ENCODE measurements at places on chromosomes 12 and 14.

GRCh38 chr14:61003571-61003970 lies 22.5 kb downstream of the SLC38A6 start:
- DNase-seq, result no peak

DNA sequence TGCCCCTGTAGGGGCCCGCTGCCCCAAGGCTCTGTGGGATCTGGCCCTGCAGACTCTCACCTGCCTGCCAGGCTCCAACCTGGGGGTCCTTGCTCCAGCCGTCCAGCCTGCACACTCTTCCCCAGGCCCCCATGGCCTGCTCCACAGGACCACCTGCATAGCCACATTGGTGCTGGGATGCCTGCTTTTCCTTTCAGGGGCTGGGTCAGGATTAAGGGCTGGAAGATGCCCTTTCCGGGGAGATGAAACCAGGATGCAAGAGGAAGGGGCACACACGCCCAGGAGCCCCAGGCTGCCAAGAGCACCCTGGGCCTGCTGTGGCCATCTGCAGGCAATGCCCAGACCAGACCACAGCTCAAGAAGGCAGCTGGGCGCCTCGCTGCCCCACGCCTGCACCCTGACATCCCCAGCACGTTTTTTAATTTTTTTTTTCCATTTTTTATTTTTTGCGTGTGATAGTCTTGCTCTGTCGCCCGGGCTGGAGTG lies 15.0 kb downstream of the BAG5 start:
- DNase-seq, result no peak

DNA sequence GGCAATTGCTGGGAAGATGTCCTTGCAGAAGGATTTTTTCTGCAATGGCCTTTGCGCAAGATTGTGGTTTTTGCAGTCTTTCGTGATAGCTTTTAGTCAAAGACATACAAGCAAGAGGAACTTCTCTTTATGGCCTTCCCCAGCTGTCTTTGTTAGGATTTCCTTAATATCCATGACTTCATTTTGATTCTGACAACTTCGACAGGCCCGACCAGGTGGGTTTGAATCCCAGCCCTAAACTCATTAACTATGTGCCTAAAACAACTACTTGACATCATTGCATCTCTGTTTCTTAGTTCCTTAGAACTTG lies 13.3 kb upstream of the VRK1 start:
- DNase-seq, result no peak

GRCh38 chr14:77580477-77580876 lies 36.0 kb downstream of the SPTLC2 start:
- no peak for DNase-seq

- no peak for DNase-seq
Observed at GRCh38 chr14:91980157-91980556, 32.7 kb upstream of the FBLN5 start.

DNA sequence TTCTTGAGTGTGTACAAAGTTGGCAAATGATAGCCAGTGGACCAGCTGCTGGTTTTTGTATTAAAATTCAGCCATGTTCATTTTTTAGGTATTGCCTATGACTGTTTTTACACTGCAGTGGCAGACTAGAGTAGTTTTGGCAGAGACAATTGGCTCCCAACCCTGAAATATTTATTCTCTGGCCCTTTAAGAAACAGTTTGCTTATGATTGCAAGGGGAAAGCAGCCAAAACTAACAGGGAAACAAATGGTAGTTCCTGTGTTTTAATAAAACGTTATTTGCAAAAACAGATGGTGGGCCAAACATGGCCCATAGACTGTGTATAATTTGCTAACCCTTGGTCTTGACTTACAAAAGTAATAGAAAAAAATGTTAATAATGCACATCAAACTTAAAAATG lies 110.2 kb downstream of the ALX1 start:
- no peak for DNase-seq

DNA sequence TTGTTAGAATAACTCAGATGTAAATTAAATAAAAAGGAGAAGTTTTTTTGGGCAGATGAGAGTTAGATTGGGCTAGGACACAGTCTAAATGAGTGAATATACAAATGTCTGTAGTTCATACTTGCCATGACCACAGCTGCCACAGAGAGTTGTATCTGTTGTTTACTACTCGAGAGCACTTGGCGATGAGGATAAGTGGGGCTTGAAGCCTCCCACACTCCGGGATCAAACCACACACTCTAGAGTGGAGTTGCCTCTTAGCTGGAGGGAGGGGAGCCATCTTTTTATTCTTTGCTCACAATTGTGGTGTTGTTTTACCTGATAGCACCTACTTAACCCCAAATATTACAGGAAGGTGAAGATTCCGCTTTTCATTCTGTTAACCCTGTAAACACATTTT lies 27.5 kb downstream of the BEST3 start:
- DNase-seq, result no peak

- no peak for DNase-seq
Observed at GRCh38 chr12:107536613-107537012, 149.0 kb upstream of the PWP1 start.

- no peak for DNase-seq
Observed at GRCh38 chr12:113278633-113279032, 56.3 kb downstream of the SLC8B1 start.

DNA sequence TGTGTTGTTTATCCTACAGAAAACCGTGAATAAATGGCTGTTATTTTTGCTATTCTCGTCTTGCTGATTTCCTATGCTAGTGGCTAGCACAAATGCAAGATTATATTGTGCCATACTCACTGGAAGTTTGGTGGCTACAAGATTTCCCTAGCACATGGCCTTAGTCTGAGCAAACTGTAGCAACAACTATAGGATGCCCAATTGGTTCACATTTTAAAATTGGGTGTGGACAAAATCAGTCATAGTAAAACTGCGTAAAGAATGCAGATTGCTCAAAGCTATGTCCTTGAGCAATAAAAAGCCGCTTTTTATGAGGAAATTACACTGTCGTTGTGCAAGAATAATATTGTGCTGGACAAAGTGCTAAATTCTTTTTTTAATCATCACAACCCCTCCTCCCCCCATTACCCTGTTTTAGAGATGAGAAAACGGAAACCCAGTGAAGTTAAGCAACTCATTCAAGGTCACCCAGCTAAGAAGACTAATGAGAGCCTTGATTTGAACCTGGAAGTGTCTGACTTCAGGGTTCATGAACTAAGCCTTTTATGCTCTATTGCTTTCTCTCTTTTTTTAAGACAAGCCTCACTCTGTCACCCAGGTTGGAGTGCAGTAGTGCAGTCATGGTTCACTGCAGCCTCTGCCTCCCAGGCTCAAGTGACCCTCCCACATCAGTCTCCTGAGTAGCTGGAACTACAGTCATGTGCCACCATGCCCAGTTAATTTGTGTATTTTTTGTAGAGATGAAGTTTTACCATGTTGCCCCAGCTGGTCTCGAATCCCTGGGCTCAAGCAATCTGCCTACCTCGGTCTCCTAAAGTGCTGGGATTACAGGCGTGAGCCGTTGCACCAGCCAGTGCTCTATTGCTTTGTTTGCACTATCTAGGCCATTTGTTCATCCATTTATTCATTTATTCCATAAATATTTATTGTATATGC lies 73.6 kb downstream of the SRGAP1 start:
- peak; percentile 77 for DNase-seq

- no peak for DNase-seq
Observed at GRCh38 chr12:20567413-20567812, 127.7 kb upstream of the SLCO1C1 start.

DNA sequence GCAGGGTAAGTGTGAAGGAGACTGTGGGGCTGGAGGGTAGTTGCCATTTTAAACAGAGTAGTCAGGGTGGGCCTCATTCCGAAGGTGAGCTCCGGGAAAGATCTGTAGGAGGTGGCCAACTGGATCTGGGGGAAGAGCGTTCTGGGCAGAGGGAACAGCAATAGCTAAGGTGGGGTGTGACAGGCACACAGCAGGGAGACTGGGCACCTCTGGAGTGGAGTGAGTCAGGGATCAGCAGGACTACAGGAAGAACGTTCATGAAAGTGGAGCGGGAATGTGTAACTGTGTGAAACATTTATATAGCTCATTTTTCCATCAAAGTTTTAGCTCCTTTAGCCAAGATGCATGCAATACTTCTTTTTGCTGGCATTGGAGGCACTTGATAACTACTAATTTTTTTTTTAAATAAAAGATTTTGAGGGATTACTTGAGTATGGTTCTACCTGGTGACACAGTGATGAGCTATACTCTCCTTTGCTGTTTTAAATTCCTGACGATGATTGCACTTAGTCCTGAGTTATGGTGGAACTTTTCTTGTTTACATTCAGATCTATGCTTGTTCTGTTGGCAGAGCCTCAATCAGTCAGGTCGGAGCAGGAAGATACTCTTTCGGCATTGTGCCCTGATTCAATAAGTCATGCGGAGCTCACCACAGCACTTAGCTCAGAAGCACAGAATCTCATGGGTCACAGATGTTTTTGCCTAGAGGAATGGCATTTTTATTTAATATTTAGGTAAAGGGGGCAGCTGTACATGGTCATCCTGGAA lies 106.4 kb downstream of the WIF1 start:
- no peak for DNase-seq

- DNase-seq, result no peak
Observed at GRCh38 chr12:85448548-85449139, 168.6 kb downstream of the ALX1 start.

DNA sequence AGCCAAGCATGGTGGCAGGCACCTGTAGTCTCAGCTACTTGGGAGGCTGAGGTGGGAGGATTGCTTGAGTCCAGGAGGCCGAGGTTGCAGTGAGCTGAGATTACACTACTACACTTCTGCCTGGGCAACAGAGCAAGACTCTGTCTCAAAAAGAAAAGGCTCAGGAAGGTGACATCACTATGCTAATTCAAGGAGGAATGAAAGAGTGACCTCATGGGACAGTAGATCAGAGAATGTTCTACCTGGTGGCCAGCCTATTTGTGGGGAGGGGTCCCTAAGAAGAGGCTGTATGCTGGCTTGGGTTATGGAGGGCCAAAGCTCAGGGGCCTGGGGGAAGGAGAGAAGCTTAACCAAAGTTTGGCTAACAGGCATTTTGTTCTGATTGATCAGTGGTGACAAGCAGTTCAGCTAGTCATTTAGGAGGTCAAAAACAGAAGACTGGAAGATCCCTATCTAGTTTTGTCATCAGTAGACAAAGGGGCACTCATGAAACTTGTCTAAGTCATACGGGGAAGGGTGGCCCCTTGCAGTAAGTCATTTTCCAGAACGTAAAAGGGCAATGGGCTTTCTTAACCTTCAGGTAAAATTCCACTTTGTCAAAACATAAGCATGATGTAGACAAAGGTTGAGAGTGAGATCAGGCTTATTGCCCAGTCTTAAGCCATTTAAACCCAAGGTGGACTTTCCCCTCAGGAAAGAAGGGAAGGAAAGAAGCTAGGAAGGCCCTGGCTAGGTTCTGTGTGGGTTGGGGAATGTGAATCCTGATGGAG lies 60.8 kb upstream of the EEA1 start:
- no peak for DNase-seq

- no peak for DNase-seq
Observed at GRCh38 chr14:46940611-46941010, 289.0 kb upstream of the RPL10L start.

DNA sequence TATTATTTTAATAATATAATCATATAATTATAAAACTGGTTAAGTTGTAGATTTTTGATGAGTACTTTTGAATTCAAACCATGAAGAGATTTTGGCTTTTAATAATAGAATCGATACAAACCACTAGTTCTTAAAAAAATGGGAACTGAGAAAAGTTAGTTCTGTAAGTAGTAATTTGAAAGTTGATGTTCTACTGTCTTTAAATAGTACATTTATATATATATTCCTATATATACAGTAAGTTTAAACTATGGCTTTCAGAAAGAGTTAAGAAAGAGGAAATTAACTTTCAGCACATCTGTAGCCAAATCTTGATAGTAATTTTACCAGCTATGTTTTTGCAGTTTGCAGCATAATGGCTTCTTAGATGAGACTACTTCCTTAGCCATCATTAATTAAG lies 7.8 kb downstream of the LRRK2 start:
- DNase-seq, result no peak

DNA sequence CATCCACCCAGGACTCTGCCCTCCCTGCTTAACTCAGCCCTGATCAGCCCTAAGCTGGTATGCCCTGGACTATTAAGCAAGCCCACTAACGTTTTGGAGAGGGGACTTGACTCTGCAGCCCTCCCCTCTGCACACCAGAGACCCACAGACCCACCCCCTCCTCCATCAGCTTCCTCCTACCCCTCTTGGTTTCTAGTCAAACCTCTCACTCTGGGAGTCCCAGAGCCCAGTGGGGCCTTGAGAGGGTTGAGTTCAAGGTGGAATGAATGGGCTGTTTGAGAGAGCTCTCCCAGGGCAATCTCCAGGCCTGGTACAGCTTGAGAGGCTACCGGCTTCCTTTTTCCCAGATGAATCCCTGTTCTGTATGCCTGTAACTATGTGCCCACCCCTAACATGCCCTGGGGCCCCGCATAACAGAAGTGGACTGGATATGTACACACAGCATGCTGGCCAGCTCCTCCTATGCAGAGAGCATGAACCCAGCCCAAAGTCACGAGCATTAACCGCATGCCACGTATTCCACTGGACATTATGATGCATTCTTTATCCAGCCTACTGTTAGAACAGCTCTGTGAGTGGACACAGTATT lies 43.6 kb downstream of the IRF2BPL start:
- DNase-seq, result no peak

- no peak for DNase-seq
Observed at GRCh38 chr14:74402401-74403251, 23.4 kb downstream of the SYNDIG1L start.

GRCh38 chr12:60210756-60211155 lies 614.9 kb downstream of the SLC16A7 start:
- no peak for DNase-seq

- DNase-seq, result no peak
Observed at GRCh38 chr14:50928002-50928635, 16.2 kb downstream of the PYGL start.

- DNase-seq, result no peak
Observed at GRCh38 chr14:105201925-105202513, 20.9 kb upstream of the NUDT14 start.

DNA sequence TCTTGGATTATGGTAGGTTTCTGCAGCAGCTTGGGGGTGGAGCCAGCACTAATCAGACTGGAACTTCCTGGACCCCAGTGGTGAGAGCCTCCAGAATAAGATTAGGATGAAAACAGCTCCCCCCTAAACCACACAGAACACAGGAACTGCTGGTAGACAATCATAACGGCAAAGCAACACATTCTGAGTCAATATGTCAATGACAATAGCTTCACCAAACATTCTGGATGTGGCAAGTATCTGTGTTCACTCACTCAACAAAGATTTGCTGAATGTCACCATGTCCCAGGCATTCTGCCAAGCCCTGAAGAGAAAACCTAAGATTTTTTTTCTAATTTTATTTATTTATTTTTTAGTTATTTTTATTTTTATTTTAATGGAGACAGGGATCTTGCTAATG lies 65.2 kb downstream of the LRRC74A start:
- no peak for DNase-seq

DNA sequence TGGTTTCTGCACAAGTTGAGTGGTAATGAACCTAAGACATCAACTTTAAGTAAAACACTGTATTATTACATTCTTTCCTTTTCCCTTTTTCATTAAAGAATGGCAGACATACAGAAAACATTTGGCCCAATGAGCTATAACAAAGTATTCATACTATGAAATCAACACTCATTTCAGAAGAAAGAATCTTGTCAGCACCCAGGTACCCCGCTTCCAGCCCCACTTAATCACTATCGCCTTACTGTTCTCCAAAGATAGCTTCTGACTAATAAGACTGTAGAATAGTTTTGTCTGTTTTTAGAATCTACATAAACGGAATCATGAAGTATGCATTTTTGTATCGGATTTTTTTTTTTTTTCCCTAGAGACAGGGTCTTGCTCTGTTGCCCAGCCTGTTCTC lies 9.5 kb downstream of the CNTN1 start:
- DNase-seq, result no peak

- DNase-seq, result no peak
Observed at GRCh38 chr14:105411017-105411941, 8.3 kb upstream of the MTA1 start.

GRCh38 chr12:132199101-132199500 lies 54.8 kb downstream of the NOC4L start:
- DNase-seq, result no peak
